Urothelium cell line (cell line): ENCODE measurements at places on chromosomes 1 and 21.

DNA sequence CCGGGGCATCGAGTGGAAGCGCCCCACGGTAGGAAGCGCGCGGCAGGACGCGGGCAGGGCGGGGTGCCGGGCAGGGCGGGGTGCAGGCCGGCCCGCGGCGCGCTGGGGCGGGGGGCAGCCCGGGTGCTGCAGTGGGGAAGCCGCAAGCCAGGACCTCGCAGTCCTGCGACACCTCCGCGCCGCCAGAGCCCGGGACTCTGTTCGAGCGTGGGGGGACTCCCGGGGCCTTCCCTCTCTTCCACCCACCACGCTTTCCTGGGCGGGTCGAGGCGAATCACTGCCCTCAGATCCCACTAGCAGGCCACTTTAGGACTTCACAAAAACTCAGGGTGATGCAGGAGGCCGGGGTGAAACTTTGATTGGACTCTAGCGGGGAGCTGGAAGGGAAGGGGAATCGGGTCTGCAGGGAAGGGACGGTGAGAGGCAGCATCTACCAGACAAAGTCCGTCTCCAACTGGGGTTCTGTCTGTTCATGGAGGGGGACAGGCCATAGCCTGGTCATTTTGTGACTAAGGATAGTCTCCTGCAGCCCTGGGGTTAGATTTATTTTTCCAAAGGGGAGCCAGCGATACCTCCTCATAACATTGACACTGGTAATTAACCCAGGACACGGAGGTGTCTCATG lies 623 bp downstream of the CAPN2 start:
- DNase-seq = no peak

- no peak for DNase-seq
Observed at GRCh38 chr1:78687914-78688313, 38.3 kb downstream of the IFI44 start.

- DNase-seq = no peak
Observed at GRCh38 chr1:225481738-225482137, 53.9 kb upstream of the LBR start.

- no peak for DNase-seq
Observed at GRCh38 chr1:46818591-46818990, 19.7 kb downstream of the CYP4B1 start.

DNA sequence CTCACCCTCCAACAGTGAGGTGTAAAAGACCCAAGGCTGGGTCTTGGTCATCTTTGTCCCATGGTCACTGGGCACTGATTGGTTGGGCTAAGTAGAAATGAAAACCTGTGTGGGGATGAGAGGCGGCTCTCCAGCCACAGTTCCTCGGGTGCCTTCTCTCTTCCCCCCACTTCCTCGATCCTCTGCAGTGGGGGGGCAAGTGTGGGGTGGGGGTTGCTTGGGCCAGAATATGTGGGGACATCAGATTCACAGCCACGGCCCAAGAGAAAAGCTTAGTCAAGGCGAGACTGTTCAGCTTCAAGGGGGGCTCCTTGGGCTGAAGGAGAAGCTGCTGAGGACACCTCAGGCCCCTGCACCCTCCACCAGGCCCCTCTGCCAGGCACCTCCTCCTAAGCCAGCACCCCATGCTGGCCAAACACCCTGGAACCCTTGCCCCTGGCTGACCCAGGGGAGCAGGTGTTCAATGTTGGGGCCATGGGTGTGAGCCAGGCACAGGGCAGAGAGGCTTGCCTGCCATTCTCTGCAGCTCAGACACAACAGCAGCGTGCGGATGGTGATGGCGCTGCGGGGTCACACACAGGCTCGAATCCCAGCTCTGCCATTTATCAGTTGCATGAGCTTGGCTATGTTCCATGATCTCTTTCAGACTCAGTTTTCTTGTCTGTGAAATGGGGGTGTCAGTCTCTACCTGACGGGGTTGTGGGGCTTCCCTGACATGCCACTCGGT lies 21.0 kb upstream of the TNFRSF1B start:
- DNase-seq = no peak

GRCh38 chr1:205343431-205344065 lies 13.2 kb downstream of the KLHDC8A start:
- DNase-seq = no peak

GRCh38 chr1:28265577-28265976 lies 6.3 kb downstream of the SESN2 start:
- DNase-seq = no peak

GRCh38 chr1:171206204-171206977 lies 21.3 kb downstream of the FMO2 start:
- no peak for DNase-seq

GRCh38 chr1:92601044-92601443 lies 114.3 kb upstream of the GFI1 start:
- no peak for DNase-seq

- DNase-seq = no peak
Observed at GRCh38 chr1:159922511-159923202, 2.6 kb downstream of the TAGLN2 start.

DNA sequence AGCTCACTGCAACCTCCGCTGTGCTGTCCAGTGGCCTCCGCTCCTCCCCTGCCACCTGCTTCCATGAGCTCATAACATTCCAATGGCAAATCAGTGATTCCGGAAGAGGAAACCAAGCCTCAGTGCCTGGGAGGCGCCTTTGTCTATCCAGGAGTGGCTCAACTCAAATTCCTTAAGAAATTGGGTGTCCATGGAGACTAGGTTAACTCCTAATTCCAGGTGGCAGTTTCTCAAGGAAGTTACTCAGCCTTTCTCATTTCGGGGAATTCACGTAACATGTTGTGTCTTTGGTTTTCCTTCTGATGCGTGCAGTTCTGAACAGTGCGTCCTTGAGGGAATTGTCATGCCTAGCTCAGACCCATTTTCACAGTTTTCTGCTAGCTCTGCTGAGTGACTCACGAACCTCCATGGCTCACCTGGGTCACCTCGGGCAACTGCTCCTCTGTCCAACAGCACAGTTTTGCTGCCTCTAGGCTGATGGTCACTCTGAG lies 89.9 kb upstream of the DSCAM start:
- DNase-seq = peak; percentile 32

- no peak for DNase-seq
Observed at GRCh38 chr1:214582289-214582891, 20.6 kb upstream of the CENPF start.
